Stimulated activated naive CD8-positive, alpha-beta T cell treated with anti-CD3 and anti-CD28 coated beads, Interleukin-15, Interleukin-2, amounts not matched to agents 100 U/mL and 50 U/mL, for 24 hours (primary cell): ENCODE measurements at places on chromosomes 2 and 18.

GRCh38 chr2:20129331-20130159 is 78.1 kb upstream of the LAPTM4A start:
- no peak for DNase-seq

- DNase-seq, result no peak
Measured at GRCh38 chr2:228615496-228615895, 434.0 kb upstream of the SPHKAP start.

DNA sequence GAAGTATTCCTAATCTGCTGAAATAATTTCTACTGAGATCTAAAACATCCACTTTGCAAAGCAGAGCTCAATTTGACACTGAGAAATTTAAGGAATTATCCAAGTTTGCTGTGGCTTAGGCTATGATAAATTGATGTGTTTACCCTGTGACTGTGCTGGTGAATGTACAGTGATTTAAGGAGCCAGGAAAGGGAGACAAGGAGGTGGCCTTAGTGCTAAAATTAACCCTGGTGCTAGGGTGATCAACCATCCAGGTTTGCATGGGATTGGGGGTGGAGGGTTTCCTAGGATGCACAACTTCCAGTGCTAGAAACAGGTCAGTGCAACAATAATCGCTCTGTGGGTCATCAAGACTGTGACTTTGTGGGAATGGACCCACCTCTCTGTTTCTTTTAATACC is 307.5 kb upstream of the SPRED2 start:
- DNase-seq, result no peak

GRCh38 chr18:9835113-9835755 is 50.5 kb upstream of the TXNDC2 start:
- no peak for DNase-seq

DNA sequence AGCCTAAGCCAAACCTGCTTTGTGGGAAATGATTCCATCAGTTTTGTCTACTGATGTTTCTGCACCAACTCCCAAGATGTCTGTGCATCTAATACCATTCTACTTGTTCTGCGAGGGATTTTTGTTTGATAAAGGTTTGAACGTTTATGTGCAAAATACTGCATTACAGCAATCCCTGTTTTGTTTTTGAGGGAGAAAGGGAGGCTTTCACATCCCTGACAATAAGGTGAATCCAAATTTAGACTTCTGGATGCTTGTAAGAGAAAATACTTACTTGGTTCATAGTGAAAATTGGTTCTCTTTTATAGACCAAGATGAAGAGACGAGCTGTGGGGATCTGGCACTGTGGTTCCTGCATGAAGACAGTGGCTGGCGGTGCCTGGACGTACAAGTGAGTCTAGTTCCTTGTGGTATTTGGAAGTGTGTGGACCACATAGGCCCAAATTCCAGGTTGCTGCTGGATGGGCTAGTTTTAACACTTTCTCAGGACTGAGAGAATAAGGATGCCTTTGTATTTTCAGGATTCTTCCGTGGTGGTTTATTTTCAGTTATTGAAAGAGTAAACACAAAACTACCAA is 1.1 kb downstream of the RPL37A start:
- DNase-seq, result no peak
